ENCODE measurements at places on chromosomes 3 and 15.
A peak's percentile ranks its signal among the peaks of the same experiment; 100 is the strongest.

DNA sequence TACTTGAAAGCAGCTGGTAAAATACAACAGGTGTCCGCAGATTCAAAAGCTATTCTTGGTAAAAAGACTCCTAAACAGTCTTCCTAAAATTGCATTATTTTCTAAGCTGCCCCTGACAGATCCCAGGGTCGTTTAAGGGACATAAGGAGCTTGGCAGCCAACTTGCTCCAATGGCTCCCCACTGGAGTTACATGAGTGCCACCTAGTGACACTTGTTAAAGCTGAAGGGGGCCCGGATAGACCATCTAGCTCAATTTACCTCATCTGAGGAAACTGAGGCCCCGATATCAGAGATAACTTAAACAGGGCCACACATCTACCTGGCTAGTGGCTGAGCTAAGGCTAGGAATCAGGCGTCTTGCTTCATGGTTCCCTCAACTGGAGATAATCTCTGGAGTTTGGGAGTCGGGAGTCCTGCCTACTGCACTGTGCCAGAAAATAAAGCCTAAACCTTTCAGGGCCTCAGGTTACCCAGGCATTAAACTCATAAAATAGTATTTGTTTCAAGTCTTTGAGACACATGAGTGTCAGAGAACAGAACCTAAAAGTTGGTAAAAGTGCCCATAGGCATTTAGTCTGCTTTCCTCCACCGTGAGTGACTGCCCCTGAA, 6.5 kb upstream of the TBC1D23 start:
- DNase-seq: peak; percentile 17

DNA sequence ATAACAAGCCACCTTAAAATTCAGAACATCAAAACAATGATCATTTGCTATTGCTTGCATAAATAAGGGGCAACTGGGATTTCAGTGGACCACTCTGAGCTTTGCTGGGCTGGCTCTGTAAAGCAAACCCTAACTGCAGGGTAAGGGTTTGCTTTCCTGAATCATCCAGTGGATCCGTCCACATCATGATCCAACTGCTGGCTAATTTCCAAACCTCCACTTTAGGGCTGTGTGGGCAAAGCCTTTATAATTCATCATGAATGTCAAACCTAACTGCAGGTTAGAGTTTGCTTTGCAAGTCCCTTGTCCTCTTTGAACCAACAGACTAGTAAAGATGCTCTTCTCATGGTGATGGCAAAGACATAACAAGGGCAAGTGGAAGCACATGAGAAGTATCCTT, 76.1 kb downstream of the SYNPR start:
- no peak for DNase-seq

GRCh38 chr3:197445896-197446699, 109.7 kb downstream of the BDH1 start:
- DNase-seq: no peak

- no peak for DNase-seq
Observed at GRCh38 chr3:60000311-60001105, 950.7 kb upstream of the CFAP20DC start.

DNA sequence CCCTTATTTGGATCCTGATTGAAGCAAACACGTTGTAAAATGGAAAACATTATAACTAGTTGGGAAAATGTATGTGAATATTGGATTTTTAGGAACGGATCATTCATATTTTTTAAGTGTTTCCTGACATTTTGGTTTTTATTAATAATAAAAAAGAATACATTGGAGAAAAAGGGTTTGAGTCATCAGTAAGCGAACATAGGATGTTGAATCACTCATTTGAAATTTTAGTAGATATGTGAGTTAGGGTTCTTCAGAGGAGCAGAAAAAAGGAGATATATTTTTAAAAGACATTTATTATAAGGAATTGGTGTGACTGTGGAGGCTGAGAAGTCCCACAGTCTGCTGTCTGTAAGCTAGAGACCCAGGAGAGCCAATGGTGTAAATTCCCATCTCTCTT, 258.5 kb downstream of the PTPRG start:
- DNase-seq: no peak

DNA sequence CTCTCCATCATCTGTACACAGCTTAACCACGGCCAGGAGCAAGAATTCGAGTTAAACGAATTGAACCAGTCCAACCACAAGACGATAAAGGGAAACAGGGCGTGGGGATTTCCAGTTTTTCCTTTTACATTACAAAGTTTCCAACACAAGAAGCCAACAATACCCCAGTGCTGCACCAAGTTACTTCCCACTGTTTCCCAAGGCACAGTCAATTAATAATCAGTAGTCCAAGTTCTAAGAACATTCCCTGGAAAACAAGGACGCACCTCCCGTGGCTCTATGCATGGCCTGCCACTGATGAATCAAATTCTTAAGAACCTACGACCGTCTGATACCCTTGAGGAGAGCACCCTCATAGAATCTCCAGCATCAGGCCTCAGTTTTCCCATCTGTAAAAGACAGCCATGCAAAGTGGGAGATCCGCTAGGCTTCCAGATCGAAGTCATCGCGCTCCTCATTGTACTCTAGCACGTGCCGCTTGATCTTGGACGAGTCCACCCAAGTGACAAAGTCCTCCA, 774 bp downstream of the IMP3 start:
- no peak for DNase-seq

- no peak for DNase-seq
Observed at GRCh38 chr3:146047485-146047884, 113.5 kb downstream of the PLOD2 start.

- peak; percentile 88 for DNase-seq
Observed at GRCh38 chr15:62075595-62076277, 9.0 kb downstream of the C2CD4A start.

DNA sequence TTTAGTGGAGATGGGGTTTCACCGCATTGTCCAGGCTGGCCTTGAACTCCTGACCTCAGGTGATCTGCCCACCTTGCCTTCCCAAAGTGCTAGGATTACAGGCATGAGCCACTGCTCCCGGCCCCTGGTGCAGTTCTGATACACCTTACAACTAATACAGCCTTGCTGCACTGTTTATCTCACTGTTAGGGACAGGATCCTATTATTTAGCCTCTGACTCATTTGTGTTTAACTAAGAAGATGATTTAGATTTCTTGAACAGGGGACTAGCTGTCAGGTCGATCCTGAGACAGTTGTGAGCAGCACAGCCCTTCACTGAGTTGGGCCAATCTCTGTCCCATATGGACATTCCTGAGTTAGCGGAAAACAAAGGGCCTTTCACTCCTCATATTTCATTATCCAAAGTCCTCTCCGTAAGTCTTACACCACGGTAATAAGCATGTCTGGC, 19.2 kb downstream of the GYG1 start:
- no peak for DNase-seq

- DNase-seq: no peak
Observed at GRCh38 chr3:16249336-16249735, 15.4 kb downstream of the DPH3 start.

- no peak for DNase-seq
Observed at GRCh38 chr3:184773283-184774186, 38.4 kb upstream of the VPS8 start.

DNA sequence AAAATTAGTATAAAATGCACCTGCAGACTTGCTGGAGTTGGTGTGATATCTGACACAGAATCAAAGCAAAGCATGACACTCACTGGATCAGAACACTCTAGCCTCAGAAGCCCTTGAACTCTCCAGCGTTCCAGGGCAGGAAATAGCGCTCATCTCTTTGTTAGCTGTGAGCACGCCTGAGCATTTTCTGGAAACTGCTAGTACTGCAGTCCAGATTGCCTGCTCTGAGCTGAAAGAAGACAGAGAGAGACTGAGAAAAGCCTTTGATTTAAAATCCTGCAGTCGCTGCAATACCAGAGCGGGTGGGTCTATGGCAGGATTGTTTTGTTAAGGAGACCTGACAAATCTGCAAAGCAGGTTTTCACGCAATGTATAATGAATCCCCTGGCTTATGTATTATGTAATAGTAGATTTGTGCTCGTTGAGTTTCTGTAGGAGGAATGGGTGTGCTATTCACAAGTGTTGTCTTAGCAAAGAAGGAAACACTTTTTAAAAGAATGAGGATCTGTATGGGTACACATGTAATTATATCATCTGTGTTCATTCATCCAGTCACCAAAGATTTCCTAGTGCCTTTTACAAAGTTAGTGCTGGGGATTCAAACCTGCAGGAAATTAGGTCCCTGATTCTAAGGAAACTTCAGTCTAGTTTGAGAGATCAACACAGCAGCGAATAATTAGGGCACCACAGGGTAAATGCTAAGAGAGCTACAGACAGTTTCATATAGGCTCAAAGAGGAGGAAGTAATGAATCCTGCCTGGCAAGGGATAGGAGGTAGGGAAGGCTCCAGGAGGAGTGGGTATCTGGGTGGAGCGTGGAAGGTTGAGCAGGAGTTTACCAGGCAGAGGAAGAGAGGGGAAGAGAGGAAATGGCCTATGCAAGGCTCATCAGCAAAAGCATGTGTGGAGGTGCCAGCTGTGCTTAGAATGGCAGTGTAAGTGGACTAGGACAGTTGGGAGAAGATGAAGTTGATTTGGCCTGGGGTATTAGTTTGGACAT, 26.1 kb upstream of the MGLL start:
- DNase-seq: peak; percentile 5

Data from NCI-H510A treated with DMSO at 0.1 percent for 48 hours (cell line).